NCI-H1930 (cell line): ENCODE measurements at places on chromosomes 1 and 21.

- DNase-seq: no peak
Measured at GRCh38 chr1:205798577-205798976, 14.4 kb downstream of the SLC41A1 start.

- DNase-seq: no peak
Measured at GRCh38 chr1:160789702-160790611, 6.0 kb upstream of the LY9 start.

DNA sequence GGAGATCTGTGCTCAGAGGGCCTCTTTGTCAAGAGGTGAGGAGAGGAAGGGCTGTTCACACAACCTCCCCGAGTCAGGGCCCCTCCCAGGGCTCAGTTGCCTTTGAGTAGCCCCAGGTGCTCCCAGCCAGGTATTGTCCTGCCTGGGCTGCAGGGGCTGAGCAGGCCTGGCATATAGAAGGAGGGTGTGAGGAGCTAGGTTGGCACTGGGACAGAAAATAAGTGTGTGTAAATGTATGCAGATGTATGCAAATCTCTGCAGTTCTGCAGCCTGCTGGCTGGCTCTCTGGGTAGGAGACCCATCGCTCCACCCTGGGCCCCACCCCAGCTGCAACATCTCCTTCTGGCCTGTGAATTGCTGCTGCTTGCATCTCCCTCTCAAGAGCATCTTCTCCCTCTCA, 52.4 kb downstream of the NAV1 start:
- no peak for DNase-seq

- no peak for DNase-seq
Measured at GRCh38 chr1:193358419-193358818, 172.0 kb upstream of the B3GALT2 start.

- no peak for DNase-seq
Measured at GRCh38 chr21:29125191-29125590, 5.3 kb upstream of the MAP3K7CL start.

DNA sequence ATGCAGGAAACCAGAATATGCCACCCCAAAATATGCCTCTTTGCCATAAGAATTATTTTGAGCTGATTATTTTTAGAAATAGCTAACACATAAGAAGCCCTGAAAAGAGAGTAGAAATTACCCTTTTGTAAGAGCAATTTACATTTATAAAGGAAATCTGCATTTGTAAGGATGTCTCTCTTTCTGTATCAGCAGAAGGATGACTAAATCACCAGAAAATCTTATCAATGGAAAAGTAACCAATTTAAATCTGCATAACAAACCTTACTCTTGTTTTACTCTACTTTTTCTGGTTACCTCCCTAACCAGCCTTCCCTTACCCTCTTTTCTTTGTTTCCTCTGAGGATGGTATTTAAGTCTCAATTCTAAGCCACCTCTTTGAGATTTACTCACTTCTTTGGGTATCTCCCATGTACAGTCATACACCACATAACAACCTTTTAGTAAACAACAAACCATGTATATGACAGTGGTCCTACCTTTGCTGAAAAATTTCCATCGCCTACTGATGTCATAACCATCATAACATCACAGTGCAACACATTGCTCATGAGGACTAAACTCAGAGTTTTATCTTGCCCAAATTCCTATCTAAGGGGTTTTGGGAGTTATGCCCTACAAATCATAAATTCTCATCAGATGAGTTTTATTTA, 126.6 kb upstream of the PLPPR4 start:
- no peak for DNase-seq

GRCh38 chr1:171913385-171913784, 72.1 kb downstream of the DNM3 start:
- DNase-seq: no peak

DNA sequence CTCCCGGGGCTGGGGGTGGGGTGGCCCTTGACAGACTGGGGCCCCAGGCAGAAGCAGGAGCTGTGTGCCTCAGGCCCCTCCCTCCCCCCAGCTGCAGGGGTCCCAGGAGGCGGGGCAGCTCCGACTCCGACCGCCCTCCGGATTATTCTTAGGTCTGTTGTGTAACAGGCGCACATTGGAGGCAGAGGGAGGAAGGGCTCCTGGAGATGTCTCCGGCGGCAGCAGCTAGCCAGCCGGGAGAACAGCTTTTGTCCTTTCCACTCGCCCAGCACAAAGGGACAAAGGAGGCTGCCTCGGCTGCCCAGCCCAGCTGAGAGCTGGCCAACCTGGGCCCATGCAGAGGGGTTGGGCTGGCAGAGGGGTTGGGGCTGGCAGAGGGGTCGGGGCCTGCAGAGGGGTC, 29.7 kb upstream of the PLCH2 start:
- DNase-seq: no peak

DNA sequence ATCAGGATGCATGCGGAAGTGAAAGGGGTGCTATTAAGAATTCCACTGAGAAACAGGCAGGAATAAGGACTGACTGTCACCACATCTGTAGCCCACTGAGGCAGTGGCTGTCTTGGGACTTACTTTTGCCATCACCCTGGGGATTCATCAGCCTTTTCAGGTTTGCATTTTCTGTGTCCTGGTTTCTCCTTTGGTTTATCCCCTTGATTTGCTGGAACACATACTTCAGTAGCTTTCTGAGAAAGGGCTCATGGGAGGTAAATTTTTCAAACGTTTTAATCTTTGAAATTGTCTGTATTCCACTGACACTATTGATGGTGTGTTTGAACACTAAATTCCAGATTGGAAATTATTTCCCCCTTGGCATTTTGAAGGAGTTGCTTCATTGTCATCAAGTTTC, 80.2 kb upstream of the ACTRT2 start:
- DNase-seq: no peak

GRCh38 chr1:224276771-224277487, 53.0 kb downstream of the NVL start:
- no peak for DNase-seq

- no peak for DNase-seq
Measured at GRCh38 chr1:117339866-117340700, 27.2 kb upstream of the MAN1A2 start.

DNA sequence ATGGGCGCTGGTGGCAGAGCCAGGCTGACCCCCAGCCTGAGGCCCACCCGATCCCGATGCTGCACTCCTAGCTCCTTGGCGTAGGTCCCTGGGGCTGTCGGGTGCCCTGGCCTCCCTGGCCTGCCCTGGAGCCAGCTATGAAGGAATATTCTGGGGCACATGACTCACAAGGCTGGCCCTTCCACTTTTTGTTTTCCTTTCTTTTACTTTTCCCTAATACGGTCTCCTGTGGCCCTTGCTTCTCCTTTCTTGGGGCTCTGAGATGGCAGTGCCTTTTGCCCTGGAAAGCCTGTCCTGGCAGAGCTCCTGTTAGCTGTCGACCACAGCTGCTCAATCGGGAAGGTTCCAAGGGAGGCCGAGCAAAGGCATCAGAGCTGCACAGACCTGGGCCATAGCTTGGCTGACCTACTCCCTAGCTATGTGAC, 22.1 kb downstream of the ARHGEF10L start:
- no peak for DNase-seq

- no peak for DNase-seq
Measured at GRCh38 chr1:169175461-169175860, 69.0 kb downstream of the ATP1B1 start.

- no peak for DNase-seq
Measured at GRCh38 chr1:70617728-70618127, 206.7 kb downstream of the CTH start.

DNA sequence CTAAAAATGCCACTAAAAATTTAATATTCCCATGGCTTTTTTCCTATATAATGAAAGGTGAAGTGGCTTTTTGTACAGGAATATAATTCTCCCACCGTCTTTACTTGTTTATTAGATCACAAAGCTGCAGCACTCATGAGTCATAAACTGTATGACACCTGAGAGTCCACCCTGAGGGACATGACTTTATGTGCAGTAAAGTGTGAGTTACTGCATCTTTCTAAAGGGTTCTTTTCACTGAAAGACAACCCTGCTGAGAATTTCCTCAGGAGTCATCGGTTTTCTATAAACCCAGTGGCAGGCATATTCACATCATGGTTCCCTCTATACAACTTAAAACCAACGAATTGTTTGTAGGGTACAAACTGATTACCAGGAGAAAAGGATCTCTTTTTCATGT, 77.4 kb downstream of the APP start:
- DNase-seq: no peak

- DNase-seq: no peak
Measured at GRCh38 chr1:241411776-241412338, 54.9 kb upstream of the RGS7 start.

DNA sequence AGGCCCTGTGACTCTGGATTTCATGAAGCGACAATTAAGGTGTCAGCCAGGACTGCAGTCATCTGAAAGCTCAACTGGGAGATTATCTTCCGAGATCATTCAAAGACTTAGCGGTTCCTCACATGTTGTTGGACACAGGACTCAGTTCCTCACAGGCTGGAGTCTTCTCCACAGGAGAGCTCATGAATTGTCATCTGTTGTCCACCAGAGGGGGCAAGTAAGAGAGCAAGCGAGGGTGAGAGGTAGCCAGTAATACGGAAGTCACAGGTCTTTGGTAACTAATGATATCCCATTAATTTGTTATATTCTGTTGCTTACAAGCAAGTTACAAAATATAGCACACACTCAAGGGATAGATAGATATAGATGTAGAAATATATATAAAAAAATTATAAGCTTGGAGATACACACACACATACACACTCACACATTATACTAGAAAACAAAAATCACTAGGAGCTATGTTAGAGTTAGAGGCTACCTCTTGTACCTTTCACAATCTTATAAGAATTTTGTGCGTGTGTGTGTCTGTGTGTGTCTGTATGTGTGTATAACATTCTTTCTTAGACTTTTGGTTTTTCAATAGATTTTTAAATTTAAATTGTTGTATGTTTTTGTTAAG, 1695.3 kb downstream of the BRINP3 start:
- peak; percentile 35 for DNase-seq

DNA sequence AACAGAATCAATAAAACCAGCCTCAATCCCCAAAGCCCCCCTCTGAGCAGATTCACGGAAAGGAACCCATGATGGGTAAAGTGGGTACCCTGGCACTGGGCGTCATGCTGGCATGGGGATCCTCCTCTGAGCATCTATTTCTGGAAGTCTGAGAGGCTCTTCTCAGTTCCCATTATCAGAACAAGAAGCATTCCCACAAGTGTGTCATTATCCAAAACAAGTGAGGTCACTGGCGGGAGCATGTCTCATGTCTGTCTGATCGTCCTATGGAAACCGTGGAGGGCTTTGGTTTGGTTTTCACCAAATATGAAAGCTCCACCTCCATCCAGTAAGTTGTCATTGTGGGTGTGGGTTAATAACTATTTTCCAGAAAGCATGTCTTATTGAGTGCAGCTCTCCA, 70.7 kb downstream of the PGM1 start:
- DNase-seq: no peak

- DNase-seq: no peak
Measured at GRCh38 chr1:201885531-201886075, 3.1 kb upstream of the SHISA4 start.

DNA sequence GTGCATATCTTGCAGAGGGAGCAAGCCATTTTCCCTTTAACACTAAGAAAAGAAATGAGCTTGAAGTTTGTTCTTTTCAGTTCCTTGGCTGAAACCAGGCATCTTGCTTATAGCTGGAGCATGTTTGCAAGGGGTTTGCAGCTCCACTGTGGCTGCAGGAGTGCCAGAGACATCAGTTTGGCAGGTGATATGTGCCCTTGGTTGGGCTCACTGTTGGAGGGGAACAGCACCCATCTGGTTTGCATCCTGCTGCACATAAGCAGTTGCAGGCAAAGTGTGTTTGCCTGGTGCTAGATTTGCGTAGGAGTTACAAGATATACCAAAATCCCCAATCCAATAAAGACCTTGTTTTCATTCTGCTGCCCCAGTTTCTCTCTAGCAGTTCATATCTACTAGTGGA, 47.8 kb upstream of the IKBKE start:
- no peak for DNase-seq

DNA sequence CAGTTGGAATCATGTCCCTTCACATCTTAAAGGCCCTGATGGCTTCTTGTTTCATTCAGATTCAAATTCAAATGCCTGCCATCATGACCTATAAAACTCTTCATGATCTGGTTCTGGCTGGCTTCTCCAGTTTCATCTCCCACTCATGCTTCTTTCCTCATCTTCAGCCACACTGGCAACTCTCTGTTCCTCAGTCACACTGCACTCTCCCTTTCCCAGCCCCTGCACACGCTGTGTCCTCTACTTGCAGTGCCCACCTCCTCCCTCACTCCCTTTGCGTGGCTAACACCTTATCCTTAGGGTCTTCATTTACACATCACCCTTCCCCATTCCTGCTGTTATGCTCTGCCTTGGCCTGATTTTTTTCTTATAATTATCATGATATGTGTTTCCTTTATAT, 120.6 kb upstream of the LMO4 start:
- no peak for DNase-seq

DNA sequence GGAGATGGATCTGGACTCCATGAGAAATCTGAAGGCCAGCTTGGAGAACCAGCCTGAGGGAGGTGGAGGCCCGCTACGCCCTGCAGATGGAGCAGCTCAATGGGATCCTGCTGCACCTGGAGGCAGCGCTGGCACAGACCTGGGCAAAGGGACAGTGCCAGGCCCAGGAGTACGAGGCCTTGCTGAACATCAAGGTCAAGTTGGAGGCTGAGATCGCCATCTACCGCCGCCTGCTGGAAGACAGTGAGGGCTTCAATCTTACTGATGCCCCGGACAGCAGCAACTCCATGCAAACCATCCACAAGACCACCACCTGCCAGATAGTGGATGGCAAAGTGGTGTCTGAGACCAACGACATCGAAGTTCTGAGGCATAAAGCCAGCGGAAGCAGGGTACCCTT, 601.5 kb upstream of the ZP4 start:
- no peak for DNase-seq

DNA sequence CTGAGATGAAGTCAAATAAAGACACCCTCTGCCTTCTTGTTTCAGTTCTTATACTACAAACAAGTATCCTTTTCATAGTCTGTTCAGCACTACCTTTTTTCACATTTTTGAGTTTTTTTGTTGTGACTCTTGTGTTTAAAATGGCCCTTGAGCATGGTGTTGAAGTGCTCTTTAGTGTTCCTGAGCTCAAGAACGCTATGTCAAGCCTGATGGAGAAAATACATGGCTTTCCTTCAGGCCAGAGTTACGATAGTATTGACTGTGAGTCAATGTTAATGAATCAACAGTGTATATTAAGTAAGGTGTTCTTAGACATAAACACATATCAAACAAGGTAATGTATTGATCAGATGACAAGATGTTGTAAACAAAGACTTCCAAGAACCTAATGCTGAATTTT, 12.7 kb downstream of the RNPC3 start:
- no peak for DNase-seq

DNA sequence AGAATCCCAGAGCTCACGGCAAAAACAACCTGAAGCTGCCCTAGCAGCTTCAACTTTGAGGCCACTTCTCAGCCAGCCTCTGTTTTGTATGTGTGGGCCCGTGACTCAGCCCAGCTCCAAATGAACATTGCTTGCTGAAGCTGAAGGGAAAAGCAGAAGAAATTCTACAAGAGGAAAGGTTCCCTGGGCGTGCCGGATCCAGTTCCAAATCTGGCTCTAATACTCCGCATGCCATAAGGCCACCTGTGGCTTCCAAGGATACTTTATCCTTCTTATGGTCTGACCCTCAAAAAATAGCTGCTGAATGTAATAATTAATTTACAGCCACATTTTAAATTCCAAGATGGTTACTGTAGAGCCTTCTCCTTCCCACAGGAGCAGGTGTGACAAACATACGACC, 24.3 kb downstream of the TSPAN2 start:
- no peak for DNase-seq

GRCh38 chr1:150484861-150485260, 2.4 kb upstream of the TARS2 start:
- DNase-seq: no peak

- no peak for DNase-seq
Measured at GRCh38 chr1:117534995-117535467, 70.8 kb upstream of the TENT5C start.
